ENCODE measurements at places on chromosomes 6 and 20. TPM values are rescaled to one million over a fixed set of nuclear protein-coding genes. Genes with fewer than 3 reads are reported as not detected.

Gene CCN5
- total RNA-seq: not detected

Gene MOXD1
- not detected for total RNA-seq

Gene MEI4
- not detected for total RNA-seq

DNA sequence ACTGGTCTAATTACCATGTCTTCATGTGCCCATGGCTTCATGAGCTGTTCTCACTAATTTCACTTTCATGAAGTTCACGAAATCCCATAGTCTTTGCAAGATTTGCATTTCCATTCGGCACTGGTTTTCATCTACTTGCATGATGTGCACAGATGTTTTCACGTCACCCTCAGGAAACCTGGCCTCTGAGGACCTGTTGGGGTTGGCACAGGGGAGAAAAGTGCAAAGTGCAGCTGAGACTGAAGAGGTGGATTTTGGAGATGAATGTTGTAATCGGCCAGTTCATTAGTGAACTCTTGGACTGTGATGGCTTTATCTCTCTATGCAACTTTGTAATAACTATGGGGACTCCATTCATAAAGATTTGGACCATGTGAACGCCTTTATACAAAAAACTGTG lies 80.2 kb upstream of the SULF2 start:
- H3K27ac ChIP-seq: no peak overlapping the region
- no peak overlapping the region for H3K4me3 ChIP-seq
- no peak for DNase-seq
- no peaks in the 10 kb centered on the region for H3K4me1 ChIP-seq
- H3K36me3 ChIP-seq: no peaks in the 10 kb centered on the region

DNA sequence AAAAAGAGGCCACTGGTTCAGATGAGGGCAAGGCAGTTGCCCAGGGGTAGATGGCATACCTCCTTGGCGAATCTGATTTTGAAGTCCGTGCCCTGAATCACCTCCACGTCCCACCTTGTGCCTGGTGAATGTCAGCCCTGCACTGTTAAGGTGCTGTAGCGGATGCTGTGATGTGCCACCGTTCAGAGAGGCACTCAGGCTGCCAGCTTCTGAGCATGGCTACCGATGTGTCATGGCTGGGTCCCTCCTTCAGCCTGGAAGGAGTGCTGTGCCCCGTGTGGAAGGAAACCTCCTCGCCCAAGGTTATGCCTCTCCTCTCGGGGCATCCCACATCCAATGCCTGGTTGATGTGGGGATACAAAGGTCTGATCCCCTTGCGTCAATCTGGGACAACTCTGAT lies 43.6 kb downstream of the UST start:
- H3K27me3 ChIP-seq: no peaks in the 10 kb centered on the region
- H3K4me1 ChIP-seq: no peaks in the 10 kb centered on the region
- H3K4me3 ChIP-seq: no peak overlapping the region
- H3K36me3 ChIP-seq: no peaks in the 10 kb centered on the region

GRCh38 chr6:25963426-25964123 lies 973 bp downstream of the TRIM38 start:
- peak; percentile 4 for DNase-seq
- peaks cover 25% of the 10 kb centered on the region for H3K36me3 ChIP-seq
- H3K27ac ChIP-seq: peak overlapping the region; percentile 95
- H3K4me3 ChIP-seq: peak overlapping the region; percentile 61
- H3K4me1 ChIP-seq: peaks cover 20% of the 10 kb centered on the region

DNA sequence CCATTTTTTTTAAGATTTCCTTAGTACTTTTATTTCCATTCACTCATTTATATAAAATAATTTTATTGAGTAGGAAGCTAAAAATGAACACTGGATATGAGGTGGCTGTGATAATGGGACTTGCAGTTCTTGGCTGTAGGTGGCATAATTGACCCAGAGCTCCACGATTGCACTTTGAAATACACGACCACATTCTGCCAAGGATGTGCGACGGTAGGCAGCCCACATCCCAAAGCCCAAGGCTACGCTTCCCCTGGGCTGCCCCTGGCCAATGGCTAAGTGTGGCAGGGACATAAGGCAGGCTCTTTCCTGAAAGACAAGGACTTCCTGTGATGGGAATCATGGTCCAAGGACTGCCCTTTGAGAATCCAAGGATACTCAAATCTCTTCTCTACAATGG lies 43.7 kb upstream of the ADTRP start:
- no peak for DNase-seq
- no peaks in the 10 kb centered on the region for H3K36me3 ChIP-seq

DNA sequence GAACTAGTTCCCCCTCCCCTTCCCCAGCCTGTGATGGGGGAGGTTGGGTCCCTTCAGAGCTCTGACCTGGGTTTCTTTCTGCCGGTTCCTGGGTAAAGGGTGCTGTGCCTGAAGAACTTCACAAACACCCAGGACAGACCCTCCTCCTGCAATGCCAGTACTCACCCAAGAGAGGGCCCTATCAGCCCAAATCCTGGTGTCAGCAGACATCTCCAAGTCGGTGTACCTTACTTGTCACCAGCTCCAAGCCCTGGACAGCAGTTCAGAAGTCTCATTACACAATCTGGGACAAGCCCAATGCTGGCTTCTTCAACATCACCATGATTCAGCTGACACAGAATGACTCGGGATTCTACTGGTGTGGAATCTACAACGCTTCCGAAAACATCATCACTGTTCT lies 467 bp downstream of the TREML4 start:
- no peaks in the 10 kb centered on the region for H3K4me1 ChIP-seq
- H3K36me3 ChIP-seq: no peaks in the 10 kb centered on the region
- H3K27ac ChIP-seq: no peak overlapping the region
- H3K27me3 ChIP-seq: no peaks in the 10 kb centered on the region

- H3K4me1 ChIP-seq: no peaks in the 10 kb centered on the region
- H3K27me3 ChIP-seq: no peaks in the 10 kb centered on the region
- H3K27ac ChIP-seq: no peak overlapping the region
- DNase-seq: no peak
- H3K4me3 ChIP-seq: no peak overlapping the region
These were observed 242.5 kb upstream of the UFL1 start for GRCh38 chr6:96279084-96279483.

DNA sequence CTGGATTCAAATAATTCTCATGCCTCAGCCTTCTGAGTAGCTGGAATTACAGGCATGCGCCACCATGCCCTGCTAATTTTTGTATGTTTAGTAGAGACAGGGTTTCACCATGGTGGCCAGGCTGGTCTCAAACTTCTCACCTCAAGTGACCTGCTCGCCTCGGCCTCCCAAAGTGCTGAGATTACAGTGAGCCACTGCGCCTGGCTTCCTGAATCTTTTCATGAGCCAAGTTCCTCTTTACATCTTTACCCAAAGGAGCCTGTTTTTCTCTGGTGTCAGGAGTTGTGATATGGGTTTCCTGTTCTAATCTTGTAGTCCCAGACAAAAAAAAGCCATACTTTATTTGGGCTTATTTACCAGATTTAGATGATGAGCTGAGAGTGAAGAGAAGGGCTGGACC lies 34.4 kb downstream of the PCNA start:
- no peaks in the 10 kb centered on the region for H3K36me3 ChIP-seq
- H3K4me3 ChIP-seq: no peak overlapping the region
- DNase-seq: no peak
- no peaks in the 10 kb centered on the region for H3K27me3 ChIP-seq
- no peaks in the 10 kb centered on the region for H3K4me1 ChIP-seq
